ENCODE measurements at places on chromosomes 13 and 19.

- DNase-seq: no peak
These were observed 54.5 kb downstream of the USP12 start for GRCh38 chr13:27117158-27117557.

DNA sequence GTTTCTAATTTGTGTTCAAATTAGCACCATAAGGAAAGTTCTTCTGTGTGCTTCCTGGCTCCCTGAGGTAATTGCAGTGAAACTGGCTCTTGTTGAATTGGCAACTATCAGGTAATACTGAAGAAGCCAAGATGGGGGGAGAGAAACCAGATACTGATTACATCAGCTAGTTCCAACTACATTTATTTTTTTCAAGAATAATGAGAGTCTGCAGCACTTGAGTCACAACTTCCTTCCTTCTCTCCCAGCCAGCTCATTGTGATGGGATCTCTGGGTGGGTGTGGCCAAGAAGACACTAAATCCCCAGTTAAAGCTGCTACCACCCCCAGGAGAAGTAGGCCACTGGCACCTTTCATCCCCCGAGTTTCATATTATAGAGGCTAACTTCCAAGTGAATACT, 100.7 kb upstream of the RXFP2 start:
- no peak for DNase-seq

- peak; percentile 61 for DNase-seq
These were observed 844.8 kb downstream of the PCDH17 start for GRCh38 chr13:58476206-58476918.

DNA sequence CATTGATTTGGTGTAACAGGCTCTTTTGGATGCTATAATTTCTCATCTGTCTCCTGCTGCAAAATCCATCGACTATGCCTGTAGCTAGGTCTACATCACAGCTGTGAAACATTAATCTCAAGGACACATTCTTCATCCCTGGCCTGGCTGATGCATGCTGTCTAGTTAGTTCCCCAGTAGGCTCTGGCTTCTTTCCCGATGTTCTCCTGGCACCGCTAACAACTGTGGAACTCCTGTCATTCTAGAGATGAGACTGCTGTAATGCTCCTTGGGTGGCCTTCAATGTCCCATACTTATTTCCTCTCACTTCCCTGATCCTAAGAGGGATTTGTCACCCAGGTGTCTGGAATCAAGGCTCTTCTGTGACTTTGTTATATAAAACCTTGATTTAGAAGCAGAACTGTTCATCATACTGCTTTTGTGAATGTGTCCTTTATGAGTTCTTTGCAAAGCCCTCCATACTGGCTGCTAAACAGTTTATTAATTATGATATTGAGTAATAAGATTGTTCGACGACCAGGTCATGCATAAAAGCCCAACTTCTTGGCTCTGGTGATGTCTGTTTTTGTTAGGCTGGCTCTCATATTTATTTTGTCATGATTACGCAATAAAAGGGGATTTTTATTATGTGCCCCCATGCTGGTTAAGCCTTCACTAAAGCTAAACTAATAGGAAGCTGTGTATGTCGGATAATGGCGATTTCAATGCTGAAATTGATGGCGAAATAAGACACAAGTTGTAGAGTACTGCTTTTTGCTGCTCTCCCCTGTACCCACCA, 227.5 kb downstream of the DCT start:
- no peak for DNase-seq

DNA sequence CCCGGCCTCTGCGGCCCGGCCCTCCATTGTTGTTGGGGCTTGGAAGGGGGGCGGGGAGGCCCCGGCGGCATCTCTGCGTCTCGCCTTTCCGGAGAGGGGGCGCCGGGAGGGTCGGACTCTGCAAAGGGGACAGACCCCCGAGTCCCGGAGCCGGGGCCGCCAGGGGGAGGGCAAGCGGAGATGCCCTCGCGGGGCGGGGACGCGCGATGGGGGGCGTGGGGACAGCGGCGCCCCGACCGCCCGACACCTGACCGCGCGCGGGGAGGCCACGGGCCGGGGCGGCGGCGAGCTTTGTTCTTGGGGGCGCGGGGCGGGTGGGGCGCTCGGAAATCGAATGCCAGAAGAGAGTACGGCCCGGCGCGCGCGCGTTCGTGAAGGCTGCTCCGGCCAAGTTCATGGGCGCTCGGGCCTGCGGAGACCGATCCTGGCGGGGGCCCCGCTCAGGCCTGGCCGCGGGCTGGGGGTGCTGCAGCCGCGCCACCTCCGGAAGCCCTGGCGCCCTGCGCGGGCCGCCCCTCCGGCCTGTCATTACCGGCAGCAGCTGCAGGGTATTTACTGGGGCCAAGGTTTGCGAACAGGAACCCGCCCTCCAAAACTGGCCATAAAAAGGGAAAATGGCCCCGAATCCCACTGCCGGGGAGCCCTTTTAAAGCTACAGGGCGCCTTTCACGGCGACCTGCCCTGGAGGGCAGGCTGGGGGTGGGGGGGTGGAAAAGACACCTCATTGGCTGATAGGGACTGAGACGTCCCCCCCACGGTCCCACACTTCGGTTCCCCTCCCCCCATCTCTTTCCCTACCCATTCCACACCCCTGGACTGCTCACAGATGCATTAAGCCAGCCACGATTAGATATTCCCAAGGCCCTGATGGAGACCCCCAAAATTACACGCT, 11.1 kb upstream of the NANOS3 start:
- no peak for DNase-seq

DNA sequence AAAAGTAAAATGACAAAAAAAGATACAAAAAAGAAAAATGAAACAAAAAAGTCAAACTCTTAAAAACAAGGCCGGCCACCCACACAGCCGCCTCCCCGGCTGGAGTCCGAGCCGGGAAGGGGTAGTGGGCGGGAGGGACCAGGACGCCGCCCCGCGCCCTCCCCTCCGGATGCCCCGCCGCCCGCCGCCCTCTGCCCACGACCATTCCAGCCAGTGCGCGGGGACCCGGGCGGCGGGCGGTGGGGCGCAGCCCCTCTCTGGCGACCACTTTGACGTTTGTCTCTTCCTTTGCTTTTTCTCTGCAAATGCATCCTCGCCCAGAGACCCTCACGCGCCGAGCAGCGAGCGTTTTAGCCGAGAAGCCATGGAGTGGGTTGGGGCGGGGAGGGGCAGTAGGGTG, 28.6 kb downstream of the ZBTB7A start:
- no peak for DNase-seq

DNA sequence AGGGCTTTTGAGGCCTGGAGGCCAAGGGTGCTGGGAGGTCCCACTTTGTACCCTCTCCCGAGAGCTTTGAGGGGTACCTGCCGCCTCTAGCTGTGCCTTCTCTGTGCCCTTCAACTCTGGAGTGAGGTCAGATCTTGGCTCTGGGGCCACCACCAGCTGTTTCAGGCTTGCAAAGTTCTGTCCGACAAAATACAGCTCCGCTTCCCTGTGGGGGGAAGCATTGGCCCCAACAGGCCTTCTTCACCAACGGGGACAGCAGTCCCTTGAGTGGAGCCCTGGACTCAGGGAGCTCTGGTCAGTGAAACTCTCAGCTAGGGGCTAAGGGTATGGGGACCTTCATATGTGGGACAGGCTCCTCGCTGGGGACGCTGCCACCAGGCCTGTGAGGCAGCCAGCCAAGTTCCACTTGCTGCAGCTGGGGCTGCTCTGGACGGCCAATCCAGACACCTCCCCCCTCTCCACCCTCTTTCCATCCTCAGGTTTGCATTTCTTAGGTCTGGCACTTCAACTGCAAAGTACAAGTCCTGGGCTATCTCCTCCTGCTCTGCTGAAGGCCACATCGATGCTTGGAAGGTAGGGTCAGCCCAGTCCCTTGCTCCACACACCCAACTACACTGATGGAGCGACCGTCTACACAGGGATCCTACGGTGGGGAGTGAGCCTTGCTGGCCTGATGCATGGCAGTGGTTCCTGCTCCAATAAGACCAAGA, 46.8 kb downstream of the C13orf46 start:
- DNase-seq: no peak

DNA sequence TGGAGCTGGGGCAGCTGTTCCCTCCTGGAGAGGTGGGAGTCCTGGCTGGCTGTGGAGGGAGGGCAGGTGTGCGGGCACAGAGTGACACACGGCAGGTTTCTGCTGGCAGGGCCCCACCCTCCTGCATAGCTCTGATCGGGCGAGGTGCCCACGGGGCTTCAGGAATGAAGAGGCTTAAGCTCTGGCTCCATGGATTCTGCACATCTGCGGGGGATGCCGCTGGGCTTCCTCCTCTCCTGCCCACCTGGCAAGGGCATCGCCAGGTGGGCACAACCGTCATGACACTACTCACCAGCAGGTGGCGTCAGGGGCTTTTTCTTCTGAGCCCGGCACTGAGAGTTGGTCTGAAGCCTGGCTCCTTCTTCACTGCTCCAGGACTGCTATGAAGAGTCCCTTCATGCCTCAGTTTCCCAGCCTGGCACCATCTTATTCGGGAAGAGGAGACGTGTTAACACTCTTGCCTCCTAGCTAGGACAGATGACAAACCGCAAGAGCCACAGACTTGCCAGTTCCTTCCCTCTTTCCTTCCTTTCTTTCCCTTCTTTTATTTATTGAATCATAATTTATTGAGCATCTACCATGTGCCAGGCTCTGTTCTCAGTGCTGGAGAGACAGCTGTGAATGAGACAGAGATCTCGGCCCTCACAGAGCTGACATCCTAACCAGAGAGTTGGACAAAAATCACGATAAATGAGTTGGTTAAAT, 15.2 kb upstream of the PAK4 start:
- peak; percentile 36 for DNase-seq

DNA sequence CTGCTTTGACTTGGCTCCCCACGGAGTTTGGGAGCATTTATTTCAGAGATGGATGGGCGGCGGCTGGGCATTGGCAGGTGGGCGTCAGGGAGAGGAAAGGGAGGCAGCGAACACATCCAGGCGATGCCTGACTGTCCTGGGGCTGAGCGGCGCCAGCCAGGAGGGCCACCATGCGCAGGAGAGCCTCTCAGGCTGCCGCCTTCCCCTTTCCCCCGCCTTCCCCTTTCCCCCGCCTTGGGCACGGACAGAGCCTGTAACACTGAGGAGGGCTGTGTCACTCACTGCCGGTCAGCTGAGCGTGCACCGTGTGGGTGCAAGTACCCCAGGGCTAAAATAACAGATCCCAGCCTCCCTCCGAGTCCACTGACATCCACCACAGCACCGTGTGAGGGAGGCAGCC, 11.4 kb downstream of the MCF2L start:
- no peak for DNase-seq
